Choroid plexus epithelial cell (primary cell): ENCODE measurements at places on chromosomes 1 and 21.

DNA sequence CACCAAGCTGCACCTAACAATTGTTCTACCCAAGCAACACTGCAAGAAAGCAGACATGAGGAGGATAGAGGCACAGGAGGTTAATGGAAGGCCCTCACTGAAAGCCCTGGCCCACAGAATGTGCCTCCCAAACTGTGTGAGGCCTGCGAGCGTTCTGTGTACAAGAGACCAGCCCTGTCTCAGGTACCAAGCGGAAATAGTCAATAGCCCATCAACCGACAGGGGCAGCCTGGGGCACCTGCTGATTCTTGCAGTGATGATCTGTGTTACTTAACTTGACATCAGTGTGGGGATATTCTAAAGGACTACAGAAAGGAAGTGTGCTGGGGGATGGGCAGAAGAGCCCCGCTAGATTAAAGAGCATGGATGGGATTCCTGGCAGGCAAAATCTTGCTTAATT lies 392.4 kb downstream of the KCNH1 start:
- no peak for DNase-seq

GRCh38 chr1:40371707-40372258 lies 1.7 kb upstream of the SMAP2 start:
- no peak for DNase-seq

- no peak for DNase-seq
Observed at GRCh38 chr1:245577191-245578157, 422.7 kb downstream of the KIF26B start.

DNA sequence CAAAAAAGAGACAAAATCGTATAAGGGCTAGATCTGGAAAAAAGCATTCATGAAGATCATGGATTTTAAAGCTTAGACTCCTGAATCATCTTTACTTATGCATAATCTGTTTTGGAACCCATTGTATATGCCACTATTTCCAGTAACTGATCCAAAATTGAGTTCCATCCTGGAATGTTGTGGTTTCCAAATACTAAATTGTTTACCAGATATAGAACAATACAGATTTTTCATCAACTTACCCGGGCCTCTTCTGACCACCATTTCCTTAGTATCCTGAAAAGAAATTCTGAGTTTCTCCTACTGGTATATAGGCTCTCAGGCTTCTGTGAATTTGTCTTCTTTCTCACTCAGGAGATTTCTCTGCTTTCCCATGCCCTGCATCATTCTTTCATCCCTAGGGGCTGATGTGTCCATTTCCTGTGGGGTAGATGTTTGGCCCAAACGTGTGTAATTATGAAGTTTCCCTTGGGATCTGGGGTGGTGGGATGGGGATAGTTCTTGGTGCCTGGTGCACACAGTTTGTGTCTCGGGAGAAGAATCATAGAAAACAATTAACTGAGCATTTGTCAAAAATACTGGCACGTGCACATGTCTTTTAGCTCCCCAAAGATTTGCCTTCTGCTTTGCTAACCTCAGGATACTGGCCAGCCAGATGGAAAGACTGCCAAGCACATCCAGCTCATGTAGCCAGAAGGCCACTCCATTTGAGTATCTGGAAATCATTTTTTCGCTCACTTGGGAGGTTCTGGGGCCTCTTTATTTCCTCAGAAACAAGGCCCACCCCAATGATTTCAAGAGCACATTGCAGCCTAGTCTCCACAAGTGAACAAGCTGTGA lies 127.8 kb downstream of the NTMT2 start:
- no peak for DNase-seq

GRCh38 chr1:82018319-82018718 lies 217.6 kb downstream of the ADGRL2 start:
- no peak for DNase-seq

- no peak for DNase-seq
Observed at GRCh38 chr1:17305576-17306095, 2.4 kb upstream of the PADI4 start.

- no peak for DNase-seq
Observed at GRCh38 chr1:164630626-164631396, 71.8 kb downstream of the PBX1 start.

GRCh38 chr1:22877112-22877915 lies 95.4 kb downstream of the LACTBL1 start:
- DNase-seq, result no peak

DNA sequence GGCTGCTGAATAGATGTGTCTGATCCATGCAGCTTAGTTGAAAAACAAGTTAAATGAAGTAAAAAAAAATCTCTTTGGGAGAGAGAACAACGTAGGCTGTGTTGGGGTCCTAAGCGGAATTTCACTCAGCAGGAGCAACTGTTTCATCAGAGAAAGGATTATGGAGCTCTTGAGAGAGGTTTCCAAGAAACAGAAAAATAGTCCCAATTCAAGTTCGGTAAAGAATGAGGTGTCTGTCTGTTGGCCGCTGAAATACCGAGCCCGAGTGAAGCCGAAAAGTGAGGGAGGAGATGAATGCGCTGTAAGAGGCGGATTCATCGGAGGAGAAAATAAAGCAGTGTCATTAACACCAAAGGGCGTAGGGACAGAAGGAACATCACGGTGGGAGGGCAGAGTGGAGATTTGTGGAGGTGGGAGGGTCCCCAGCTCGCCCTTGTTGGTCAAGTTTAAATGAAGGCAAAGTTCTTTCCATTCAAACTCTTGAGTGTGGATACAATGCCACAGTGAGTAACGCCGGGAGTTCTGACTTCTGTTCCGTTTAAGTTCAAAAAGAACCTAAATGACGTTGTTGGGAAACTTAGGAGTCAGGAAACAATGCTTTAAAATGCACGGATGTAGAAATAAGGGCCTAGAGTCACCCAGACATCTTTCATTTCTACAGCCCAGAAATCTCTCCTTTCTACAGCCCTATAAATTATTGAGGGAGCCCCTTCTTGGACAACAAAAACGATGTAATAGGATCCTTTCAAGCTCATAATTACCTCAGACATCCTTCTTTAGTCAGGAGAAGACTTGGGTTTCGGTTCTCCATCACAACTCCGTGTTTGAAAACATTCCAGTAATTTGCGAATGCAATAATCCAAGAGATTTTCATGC lies 15.6 kb upstream of the SLC45A1 start:
- no peak for DNase-seq

GRCh38 chr1:98797506-98797905 lies 136.0 kb downstream of the SNX7 start:
- no peak for DNase-seq

- no peak for DNase-seq
Observed at GRCh38 chr21:32197896-32198295, 81.0 kb downstream of the MIS18A start.

GRCh38 chr1:232922485-232922884 lies 27.9 kb upstream of the NTPCR start:
- DNase-seq, result peak; percentile 17

DNA sequence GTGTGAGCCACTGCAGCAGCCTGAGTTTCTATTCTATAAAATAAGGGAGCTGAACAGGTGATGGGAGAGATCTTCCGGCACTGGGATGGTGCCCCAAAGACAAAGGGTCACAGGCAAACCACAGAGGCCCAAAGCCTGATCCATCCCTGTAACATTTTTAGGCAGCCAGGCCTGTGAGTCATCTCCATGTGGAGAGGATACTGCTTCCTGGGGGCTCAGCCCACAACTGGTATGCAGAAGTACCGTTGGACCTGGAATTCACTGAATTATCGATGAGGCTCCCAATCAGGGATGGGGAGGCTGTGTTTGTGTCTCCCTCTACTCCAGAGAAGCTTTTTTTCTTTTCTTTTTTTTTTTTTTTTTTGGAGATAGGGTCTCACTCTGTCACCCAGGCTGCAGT lies 48.8 kb upstream of the WASF2 start:
- peak; percentile 76 for DNase-seq

DNA sequence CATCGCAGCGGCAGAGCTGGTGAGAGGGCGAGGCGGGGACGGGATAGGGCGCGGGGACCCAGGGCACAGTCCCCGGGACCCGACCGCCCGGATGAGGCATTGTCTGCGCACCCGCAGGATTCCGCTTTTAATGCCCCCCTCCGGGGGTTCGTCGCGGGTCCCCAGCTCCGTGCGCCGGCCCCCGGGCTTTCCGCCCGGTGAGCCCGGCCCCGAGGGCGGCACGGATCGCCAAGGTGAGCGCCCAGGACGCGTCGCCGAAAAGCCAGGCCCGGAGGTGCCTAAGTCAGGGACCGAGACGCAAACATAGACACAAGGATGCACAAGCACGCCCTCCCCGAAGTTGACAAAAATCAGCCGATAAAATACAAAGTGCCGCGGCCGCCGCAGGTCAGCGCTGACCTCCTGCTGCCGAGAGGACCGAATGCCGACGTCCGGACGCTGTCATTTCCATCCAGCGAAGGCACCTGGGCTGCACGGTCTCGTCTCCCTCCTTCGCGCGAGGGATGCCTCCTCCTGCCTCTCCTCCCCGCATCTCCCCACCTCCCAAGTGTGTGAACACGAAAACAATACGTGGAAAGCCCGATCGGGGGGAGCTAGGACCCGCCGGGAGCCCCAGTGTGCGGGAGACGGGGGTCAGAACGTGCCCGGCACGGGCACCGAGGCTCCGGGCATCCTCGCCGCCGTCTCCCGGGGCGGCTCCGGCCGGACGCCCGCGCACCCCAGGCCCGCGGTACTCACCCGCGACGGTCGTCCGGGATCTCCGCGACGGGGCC lies 101.1 kb upstream of the SOD1 start:
- peak; percentile 40 for DNase-seq

- DNase-seq, result no peak
Observed at GRCh38 chr1:61125263-61125662, 42.9 kb downstream of the NFIA start.

DNA sequence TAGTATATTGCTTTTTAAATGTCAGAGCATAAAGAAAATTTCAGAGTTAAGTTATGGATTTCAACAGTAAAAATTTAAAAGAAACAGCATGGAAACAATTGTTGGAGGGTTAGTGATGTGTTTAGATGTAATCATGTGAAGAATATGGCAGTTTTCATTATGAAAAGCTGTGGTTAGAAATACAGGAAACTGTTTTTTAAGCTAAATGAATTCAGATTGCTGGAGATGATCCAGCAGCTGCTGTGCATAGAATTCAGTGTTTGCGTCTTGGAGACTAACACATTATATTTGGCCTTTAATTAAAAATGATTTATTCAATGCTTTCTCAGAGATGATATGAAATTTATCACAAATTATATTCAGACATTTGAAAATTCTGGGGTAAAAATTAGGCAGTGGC lies 273.6 kb upstream of the LRRC7 start:
- peak; percentile 0 for DNase-seq

- DNase-seq, result no peak
Observed at GRCh38 chr1:116824631-116825206, 70.5 kb downstream of the CD2 start.

- no peak for DNase-seq
Observed at GRCh38 chr1:18882486-18882885, 19.9 kb downstream of the ALDH4A1 start.

DNA sequence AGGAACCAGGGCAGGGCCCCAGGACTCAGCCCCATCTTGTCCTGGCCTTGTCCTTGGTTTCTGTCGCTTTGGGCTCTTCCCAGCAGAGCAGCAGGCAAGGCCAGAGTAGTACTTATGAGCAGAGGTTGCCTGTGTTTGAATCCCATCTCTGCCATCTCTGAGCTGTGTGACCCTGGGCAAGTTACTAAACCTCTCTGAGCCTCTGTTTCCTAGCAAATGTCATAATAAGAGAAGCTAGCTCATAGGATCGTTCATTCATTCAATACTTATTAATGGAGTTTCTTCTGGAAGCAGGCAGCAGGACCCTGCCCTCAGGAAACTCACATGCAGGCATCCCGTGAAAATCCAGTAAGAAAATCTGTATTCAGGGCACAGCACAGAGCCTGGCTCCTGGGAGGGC lies 84.3 kb downstream of the FBXO2 start:
- DNase-seq, result no peak

GRCh38 chr1:7733276-7733675 lies 37.8 kb upstream of the VAMP3 start:
- DNase-seq, result no peak

DNA sequence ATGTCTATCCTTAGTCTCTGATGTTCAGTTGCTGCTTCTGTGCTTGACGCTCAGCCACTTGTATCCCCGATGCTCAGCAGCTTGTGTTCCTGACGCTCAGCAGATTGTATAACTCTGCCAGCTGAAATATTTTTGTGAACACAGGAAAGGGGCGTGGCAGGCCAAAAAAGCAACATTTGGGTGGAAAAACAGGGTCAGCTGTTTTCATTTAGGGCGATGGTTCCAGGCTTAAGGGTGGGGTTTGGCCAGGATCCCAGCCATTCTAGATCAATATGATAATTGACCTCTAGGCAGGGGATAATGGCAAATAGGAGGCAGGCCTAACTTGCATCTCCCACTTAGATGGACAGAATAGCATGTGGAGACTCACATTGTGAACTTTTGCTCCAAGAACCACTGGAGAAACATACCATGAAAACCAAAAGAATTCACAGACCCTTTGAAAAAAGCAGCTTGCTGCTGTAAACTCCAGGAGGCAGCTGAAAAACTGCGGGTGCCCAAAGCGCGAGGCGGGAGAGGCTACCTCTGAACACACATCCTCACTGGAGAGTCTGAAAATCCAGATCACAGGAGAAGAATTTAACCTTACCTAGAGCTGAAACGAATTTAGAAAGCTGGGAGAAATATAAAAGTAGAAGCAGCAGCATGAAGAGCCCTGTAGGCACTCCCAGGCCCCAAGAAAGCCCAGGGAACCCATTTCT lies 58.3 kb downstream of the ZNF648 start:
- no peak for DNase-seq

DNA sequence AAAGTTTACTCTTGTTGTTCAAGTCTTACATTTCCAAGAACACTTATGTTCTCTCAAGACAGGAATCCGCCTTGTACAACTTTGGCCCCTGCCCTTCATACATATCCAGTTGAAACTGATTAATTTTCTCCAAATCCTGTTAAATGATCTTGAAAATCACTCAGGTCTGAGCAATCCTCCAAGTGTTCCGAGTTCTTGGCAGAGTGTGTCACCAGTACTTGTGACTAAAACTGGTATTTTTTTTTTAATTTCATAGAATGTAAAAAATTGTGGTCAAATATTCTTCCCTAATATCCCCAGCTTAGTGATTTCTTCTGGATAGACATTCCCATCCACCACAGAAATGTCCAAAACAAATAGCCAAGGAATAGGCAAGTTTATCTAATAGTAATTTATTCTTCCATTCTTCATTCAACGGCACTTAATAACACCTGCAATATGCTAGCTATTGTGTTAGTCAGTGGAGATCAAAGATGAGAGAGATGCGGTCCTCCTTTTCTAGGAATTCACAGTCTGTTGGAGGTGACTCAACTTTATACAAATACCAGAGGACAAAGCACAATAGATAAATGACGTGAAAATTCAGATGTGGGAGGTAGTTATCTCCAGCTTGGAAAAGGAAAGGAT lies 71.4 kb downstream of the DIRAS3 start:
- peak; percentile 41 for DNase-seq

- DNase-seq, result no peak
Observed at GRCh38 chr21:42704861-42705260, 51.4 kb downstream of the PDE9A start.
